CD8-positive, alpha-beta T cell (primary cell): ENCODE measurements at places on chromosomes 7 and 10.

- peak; percentile 91 for DNase-seq
Measured at GRCh38 chr7:27740449-27741086, 606 bp downstream of the TAX1BP1 start.

DNA sequence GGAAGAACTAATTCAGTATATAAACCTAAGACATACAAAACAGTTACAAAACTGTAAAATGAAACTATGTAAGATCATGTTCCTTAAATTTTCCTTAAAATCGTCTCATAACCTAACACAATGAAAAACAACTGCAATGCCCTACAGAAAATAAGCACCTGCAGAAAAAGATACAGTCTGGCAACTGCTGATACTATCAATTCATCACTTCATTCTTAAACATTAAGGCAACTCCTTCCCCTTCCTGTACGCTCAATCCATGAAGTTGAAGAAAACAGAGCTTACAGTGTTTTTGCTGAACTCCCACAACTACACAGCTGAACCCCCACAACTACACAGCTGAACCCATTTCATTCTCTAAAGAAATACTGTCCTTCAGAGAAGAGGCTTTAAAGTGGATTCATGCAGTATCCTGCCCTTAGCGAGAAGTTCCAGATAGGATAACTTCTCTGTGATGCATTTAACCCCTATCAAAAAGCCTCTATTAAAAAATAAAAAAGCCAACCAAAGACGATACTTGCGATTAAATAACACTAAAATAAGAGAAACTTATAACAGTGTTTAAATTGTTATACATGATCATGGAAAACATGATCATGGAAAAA lies 50.0 kb downstream of the JMJD1C start:
- DNase-seq: no peak

GRCh38 chr10:57341294-57341693 lies 926.4 kb downstream of the IPMK start:
- DNase-seq: no peak

DNA sequence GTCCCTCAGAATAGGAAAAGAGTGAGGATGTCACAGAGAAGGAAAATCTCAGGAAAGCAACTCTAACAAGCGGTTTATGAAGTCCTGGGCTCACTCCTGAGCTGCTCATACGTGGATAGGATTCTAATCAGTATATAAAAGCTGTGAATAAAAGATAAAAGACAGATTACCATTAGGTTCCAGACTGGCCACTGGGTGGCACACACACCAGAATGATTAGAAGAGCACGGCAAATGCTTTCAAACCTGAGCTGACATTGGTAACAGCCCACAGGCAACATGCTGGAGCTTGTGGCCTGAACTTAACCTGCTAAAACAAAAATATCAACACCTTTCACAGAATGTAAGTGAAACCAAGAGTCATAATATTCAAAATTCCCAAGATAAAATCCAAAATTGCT lies 370.8 kb downstream of the GRID1 start:
- no peak for DNase-seq

- no peak for DNase-seq
Measured at GRCh38 chr10:74032900-74033655, 35.2 kb downstream of the VCL start.

- no peak for DNase-seq
Measured at GRCh38 chr7:30750683-30751650, 968 bp upstream of the INMT start.

GRCh38 chr7:16061011-16061410 lies 360.3 kb downstream of the CRPPA start:
- DNase-seq: no peak

GRCh38 chr7:90595801-90596670 lies at the start of gene CDK14:
Gene CDK14, plus strand, starts transcription at chr7:90596321. Its CDS starts 307 bp downstream, at chr7:90596628.
- DNase-seq: no peak

GRCh38 chr7:100190048-100190711 lies 12.5 kb downstream of the STAG3 start:
- DNase-seq: no peak
